Activated CD4-positive, alpha-beta T cell treated with anti-CD3 and anti-CD28 coated beads, Interleukin-2, amount 50 U/mL, for 24 hours (primary cell): ENCODE measurements at places on chromosomes 3 and 15.
A peak's percentile ranks its signal among the peaks of the same experiment; 100 is the strongest.

- DNase-seq = no peak
Observed at GRCh38 chr3:71465371-71466036, 118.0 kb downstream of the FOXP1 start.

DNA sequence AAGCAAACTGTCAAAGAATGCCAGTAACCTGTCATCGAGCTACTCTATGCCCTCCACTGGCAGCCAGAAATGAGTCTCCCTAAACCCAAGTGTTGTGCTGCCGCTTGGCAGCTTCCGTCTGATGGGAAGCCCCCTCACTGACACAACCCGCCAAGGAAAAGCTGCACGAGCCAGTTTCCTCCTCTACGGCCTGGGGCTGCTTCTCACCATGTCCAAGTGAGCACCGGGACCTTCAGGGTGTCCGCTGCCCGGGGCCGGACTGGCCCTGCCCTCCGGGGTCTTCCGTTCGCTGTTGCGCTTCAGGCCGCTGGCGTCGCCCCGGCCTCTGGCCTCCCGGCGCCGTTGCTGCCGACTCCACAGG, 490 bp downstream of the TOMM70 start:
- DNase-seq = peak; percentile 21

GRCh38 chr3:106700981-106701380, 676.3 kb upstream of the CCDC54 start:
- DNase-seq = no peak

DNA sequence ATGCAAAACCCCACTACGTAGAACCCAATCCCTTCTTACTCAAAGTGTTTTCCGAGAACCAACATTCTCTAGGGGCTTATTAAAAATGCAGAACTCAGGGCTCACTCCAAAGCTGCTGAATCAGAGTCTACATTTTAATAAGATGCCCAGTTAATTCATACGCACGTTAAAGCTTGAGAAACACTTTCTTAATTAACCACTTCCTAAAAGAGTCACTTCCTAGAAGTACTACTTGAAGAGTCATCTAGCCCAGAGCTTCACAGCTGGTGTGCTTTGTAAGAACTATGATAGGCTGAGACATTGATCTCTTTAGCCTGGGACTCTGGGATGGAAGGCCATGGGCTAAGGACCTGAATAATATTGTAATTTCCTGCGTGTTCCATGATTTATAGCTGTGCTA, 9.0 kb downstream of the COL6A5 start:
- no peak for DNase-seq

GRCh38 chr15:44535523-44536301, 1.2 kb upstream of the EIF3J start:
- DNase-seq = peak; percentile 6

DNA sequence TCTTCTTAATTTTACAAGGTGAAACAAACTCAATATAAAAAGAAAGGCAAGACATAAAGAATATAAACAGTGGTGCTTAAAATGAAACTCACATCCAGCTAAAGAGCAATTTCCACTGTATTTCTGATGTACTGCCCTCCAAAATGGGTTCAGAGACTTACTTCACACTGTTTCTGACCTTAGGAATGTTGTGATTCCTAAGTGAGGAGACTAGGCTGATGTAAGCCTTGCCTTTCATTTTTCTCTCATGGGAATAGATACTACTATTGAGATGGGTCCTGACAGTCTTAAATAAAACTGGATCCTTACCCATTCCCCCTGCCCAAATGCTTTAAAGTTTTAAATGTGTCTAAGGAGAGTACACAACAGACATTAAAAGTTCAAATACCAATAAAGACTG, 86.9 kb downstream of the CBLB start:
- no peak for DNase-seq

GRCh38 chr3:127106456-127106855, 86.5 kb upstream of the PRR23E start:
- no peak for DNase-seq

- no peak for DNase-seq
Observed at GRCh38 chr3:17313746-17314145, 428.7 kb downstream of the TBC1D5 start.
